ENCODE measurements at places on chromosomes 12 and 14.

- peak; percentile 71 for DNase-seq
Observed at GRCh38 chr12:89856431-89856830, 147.8 kb upstream of the ATP2B1 start.

DNA sequence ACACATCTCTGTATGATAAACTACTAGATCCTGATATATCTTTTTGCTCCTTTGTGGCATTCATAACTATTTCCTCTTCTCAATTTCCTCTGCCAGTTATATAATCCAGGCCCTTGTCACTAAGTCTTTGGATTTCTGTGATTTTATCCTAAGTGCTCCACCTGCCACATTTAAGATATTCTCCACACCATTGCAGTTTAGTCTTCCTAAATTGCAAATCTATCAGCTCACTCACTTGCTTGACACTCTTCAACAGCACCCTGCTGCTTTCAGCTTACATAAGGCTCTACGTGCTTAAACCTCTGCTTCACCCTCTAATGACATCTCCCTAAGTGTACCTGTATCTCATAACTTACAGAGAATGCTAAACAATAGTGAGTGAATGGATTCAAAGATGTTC is 1032.2 kb upstream of the SEL1L start:
- no peak for DNase-seq

DNA sequence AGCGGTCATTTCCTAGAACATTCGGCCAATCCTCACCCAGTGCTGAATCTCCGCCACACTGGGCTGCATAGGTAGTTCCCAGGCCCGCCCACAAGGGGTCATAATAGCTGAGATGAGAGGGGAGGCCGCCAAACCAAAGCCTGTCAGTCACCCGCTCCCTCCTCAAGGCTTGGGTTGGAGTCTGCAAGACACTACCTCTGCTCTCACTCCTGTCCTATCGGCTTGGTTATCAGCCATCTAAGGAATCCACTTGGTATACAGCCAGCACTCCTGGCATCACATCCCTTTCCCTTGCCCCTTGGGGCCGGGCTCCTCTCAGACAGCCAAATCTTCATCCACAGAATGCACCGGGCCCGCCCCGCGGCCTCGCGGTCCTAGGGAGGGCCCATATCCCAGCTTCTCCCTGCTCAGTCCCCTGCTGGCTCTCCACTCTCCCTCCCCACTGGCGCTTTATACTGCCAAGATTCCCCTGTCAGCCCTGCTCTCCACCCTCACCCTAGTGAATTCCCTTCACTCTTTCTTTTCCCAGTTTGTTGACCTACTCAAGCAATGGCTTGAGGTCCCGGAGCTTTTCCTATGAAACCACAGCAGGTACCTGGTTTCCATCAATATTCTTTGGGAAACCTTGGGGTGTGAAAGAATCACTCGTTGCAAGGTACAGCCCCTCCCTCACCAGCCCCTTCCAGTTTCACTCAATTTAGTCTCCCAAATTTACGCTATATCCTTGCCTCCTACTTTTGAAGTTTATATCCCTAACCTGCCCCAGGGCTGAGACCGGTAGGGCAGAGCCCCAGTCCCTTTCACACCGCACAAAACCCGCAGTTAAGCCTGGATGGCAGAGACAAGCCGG is 1.4 kb downstream of the IFFO1 start:
- peak; percentile 88 for DNase-seq

- no peak for DNase-seq
Observed at GRCh38 chr12:83147341-83147740, 460.6 kb downstream of the TMTC2 start.

DNA sequence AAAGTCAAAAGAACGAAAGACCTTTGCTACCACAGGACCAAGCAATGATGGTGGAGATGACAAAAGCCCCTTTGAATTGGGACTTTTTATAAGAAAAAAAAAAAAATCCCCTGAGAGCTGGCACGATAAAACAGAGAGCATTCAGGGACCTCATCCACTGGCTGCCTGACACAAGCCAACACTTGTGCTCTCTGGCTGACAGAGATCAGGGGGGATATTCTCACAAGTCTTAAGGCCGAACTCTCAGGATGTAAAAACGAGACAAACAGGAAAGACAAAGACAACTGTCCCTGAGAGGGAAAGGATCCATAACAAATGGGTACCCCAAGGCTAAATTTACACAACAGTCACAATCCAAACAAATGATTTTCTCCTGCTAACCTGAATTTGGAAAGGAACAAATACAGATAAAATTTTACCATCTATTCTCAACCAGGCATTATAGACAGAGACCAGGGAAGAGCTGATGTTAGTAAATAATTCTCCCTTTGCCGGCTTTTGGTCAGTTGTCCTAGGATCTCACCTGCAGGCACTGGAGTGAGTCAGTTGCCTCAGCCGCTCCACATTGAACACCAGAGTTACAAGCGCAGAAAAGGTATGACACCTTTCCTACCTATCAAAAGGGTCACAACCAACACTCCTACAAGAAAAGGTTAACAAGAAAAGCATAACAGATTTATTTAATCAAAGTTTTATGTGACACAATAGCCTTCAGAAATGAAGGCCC is 37.9 kb upstream of the GARIN6 start:
- no peak for DNase-seq

DNA sequence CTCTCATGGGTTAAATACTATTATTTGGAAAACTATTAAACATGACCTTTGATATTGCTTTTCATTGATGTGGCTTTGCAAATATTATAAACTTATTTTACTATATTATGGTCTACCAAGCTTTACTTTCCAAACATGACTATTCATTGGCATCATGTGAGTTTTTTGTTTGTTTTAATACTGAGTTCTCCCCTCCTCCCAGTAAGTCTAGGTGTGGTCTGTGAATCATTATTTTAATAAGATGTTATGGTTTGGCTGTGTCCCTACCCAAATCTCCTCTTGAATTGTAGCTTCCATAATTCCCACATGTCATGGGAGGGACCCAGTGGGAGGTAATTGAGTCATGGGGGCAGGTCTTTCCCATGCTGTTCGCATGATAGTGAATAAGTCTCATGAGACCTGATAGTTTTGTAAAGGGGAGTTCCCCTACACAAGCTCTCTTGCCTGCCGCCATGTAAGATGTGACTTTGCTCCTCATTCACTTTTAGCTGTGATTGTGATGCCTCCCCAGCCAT is 80.0 kb downstream of the BORCS5 start:
- no peak for DNase-seq

GRCh38 chr14:23115918-23116317 is 3.1 kb downstream of the CEBPE start:
- DNase-seq, result no peak

DNA sequence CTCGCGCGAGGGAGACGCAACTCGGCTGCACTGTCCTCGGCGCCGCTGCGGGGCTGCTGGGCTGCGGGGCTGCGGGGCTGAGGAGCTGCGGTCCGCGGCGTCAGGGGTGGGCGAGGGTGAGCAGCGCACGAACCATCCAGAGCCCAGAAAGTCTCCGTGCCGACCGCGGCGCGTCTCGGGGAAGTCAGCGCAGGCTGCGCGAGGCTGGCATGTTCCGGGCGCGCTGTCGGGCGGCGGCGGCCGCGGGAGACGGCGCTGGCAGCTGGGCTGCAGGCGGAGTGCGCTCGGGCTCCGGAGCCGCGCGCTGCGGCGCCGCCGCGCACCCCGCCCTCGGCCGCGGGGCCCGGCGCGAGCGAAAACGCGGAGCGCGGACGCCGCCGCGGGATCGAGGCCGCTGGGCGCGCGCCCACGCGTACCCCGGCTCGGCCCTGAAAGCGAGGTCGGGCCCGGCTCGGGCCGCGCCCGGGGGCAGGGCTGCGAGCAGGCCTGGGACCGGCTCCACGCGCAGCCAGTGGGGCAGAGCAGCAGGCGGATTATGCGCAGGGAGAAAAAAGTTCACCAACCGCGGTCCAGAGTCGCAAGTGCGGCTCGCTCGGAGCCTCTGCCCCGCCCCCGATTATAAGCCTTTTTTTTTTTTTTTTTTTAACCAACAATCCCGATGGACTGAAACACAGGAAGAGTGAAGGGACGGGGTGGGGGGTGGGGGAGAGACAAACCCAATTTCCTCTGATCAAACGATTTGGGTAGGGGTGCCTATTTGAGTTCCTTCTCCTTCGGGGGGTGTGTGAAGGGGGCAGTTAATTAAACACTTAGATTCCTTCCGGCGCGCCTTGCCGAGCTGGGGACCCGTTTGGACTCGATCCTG is at the start of gene PRICKLE1:
Gene PRICKLE1 (minus strand): TSS at position 282 of the 865 bp plus-strand sequence. CDS start 117,230 bp downstream, outside the sequence.
- no peak for DNase-seq

DNA sequence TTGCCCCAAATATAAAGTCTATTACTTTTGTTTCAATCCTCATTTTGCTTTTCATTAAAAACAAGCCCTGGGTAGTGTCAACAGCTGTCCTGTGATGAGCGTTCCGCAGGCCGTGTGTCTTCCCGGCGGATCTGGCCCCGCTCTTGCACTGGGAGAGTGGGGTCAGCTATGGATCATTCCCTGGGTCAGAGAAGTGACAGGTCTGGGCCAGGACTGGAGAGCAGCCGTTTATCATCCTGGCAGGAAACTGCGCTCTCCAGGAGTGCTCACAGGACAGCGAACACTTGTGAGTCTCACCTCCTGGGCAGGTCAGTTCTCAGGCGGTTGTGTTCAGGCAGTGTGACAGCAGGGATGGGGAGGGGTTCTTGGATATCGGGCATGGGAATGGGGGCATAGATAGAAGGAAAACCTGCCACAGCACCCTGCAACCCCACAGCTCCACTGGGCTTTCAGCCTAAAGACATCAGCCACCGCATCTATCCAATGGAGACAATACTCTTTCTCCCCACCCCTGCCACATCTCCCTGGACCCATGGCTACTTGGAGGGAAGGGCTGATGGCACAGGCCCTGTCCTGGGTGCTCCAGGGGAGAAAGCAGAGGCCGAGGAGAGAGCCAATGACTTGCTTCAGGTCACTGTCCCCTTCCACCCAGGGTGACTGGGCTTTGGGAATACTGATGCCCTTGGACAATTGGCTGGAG is 47.8 kb upstream of the CHGA start:
- DNase-seq, result no peak

GRCh38 chr12:32516230-32516629 is 116.9 kb downstream of the FGD4 start:
- no peak for DNase-seq

GRCh38 chr14:55138091-55138490 is 9.0 kb downstream of the LGALS3 start:
- DNase-seq, result no peak

- no peak for DNase-seq
Observed at GRCh38 chr14:65728604-65729003, 316.1 kb downstream of the FUT8 start.

DNA sequence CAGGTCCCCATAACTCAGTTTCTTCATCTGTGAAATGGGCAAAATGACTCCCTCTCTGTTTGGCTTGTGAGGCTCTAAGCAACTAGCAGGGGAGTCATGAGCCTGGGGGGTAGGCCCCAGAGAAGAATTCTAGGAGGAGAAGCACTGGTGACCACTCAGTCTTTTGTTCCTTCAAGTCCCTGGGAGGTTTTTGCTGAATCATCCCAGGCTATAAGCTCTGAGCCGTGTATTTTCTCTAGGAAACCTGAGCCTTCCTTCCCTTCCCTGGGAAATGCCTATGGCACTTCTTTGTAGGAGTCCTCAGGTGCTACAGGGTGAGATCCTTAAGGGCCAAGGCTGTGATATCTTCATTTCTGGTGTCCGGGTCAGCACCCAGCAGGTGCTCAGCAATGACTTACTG is 4.5 kb downstream of the RPH3A start:
- DNase-seq, result peak; percentile 26

DNA sequence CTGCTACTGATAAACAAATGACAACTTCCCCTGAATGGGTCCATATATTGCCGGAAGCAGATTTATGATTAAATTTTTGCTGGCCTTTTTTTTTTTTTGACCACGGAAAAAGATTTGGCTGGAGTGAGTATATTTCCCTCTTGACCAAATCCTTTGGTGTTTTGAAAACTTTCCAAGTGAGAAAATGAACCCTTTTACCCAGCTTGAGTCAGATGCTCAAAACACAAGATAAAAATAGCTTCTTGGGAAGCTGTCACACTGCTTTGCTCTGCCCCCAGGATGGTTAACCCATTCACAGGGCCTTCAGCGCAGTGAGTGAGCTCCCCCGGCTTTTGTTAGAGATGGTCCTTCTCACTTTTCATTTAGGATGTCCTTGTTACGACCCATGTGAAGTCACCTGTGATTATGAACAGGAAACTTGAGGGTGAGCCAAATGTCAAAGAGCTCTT is 224.3 kb downstream of the PELI2 start:
- peak; percentile 61 for DNase-seq

DNA sequence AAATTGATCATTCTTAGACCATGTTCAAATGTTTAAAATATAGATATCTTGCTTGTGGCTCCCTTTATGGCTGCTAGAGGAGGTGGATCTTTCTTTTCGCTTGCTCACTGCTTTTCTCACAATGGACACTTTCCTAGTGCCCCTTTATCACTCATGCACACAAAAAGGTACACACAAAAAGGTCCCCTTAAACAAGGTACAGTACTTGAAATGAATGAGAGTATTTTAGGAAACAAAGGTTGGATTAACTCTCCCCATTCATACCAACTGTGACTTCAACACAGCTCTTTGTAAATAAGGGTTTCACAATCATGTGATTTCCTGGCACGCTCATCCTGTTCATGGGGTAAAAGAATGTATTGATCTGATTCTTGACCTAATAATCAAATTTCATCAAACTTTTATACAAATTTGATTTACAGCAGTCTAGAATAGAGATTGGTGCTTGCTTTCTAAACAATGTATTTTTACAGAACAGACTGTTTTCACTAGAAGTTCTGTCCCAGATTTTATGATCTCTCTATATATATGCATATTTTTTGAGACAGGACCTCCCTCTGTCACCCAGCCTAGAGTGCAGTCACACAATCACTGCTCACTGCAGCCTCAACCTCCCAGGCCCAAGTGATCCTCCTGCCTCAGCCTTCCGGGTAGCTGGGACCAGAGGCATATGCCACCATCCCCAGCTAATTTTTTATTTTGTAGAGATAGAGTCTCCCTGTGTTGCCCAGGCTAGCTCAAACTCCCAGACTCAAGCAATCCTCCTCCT is 34.4 kb upstream of the EPS8 start:
- no peak for DNase-seq

- peak; percentile 85 for DNase-seq
Observed at GRCh38 chr14:52950898-52951680, at the start of gene FERMT2. FERMT2 (minus strand) TSS chr14:52951050; CDS start chr14:52950568, 482 bp downstream.

- no peak for DNase-seq
Observed at GRCh38 chr14:98684468-98684867, 587.5 kb downstream of the BCL11B start.

GRCh38 chr12:9707864-9708808 is 24.8 kb downstream of the CLECL1 start:
- DNase-seq, result peak; percentile 52

DNA sequence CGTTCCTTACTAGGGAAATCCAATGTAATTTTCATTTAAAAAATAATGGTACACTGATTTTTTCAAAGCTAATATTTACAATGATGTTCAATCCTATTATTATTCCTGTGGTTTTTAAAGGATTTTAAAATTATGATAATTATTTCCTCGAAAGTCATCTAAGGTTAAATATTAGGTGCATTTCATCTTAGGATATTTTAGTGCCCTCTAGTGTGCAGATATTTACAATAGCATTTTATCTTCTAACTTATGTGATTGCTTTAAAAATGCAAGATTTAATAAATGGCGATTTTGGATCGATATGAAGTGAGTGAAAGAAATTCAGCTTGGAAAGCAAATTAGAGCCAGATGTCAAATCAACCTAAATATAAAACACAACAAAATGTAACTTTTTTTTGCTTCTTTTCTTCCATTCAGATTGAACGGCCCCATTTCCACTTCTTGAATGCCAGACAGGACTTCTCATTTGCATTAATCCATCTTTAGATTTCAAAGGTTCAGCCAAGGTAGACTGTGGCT is 293.5 kb downstream of the SLC6A15 start:
- DNase-seq, result no peak
